Upper lobe of left lung (tissue), 6 donors: ENCODE measurements at places on chromosomes 1 and 21. TPM values are rescaled to one million over a fixed set of nuclear protein-coding genes. Genes with fewer than 3 reads are reported as not detected.

- H3K27me3 ChIP-seq, result no peaks in the 10 kb centered on the region
- no peak overlapping the region for H3K4me3 ChIP-seq
- H3K4me1 ChIP-seq, result peaks cover 16% of the 10 kb centered on the region
- peak overlapping the region; percentile 78 for H3K27ac ChIP-seq
These were observed 23.7 kb downstream of the MKNK1 start for GRCh38 chr1:46580140-46580903.

GRCh38 chr1:248914796-248915381 is 8.9 kb downstream of the PGBD2 start:
- DNase-seq, result no peak
- H3K27ac ChIP-seq, result no peak overlapping the region

CYP4A22 gene
- 0.13 TPM for total RNA-seq

- no peaks in the 10 kb centered on the region for H3K36me3 ChIP-seq
- no peak overlapping the region for H3K27ac ChIP-seq
- no peaks in the 10 kb centered on the region for H3K27me3 ChIP-seq
- no peaks in the 10 kb centered on the region for H3K4me1 ChIP-seq
- H3K4me3 ChIP-seq, result no peak overlapping the region
These were observed 2.3 kb upstream of the TCP10L start for GRCh38 chr21:32587651-32588050.

GRCh38 chr1:53086491-53087070 is 24.6 kb downstream of the PODN start:
- H3K27ac ChIP-seq, result no peak overlapping the region
- H3K4me3 ChIP-seq, result no peak overlapping the region
- DNase-seq, result no peak

SELENOF gene
- 57.4 TPM for total RNA-seq

- no peaks in the 10 kb centered on the region for H3K27me3 ChIP-seq
- peaks cover 38% of the 10 kb centered on the region for H3K36me3 ChIP-seq
- H3K4me3 ChIP-seq, result no peak overlapping the region
- H3K27ac ChIP-seq, result no peak overlapping the region
- H3K4me1 ChIP-seq, result no peaks in the 10 kb centered on the region
These were observed 22.4 kb downstream of the URB2 start for GRCh38 chr1:229648406-229648805.

ZYG11A gene
- not detected for total RNA-seq

DNA sequence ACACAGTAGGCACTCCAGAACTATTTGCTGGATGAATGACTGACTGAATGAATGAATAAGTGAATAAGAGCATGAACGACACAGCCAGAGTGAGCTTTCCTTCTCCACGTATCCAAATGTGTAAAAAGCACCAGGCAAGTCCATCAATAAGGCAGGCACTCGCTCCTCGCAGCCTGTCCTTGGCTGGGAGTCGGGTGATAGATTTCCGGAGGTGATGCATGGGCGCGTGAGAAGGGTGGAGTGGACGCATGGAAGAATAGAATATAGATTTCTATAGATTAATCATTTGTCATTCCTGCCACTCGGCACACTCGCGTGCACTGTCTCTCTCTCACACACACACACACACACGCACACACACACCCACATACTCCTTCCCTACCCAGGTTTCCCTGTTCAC is 164.3 kb upstream of the ZC3H12A start:
- no peaks in the 10 kb centered on the region for H3K36me3 ChIP-seq
- H3K27ac ChIP-seq, result no peak overlapping the region
- no peak for DNase-seq
- no peaks in the 10 kb centered on the region for H3K27me3 ChIP-seq

LAPTM5 gene
- total RNA-seq, result 173 TPM

GRCh38 chr1:18058981-18059605 is 48.5 kb upstream of the IGSF21 start:
- H3K27ac ChIP-seq, result no peak overlapping the region
- H3K36me3 ChIP-seq, result no peaks in the 10 kb centered on the region
- no peak for DNase-seq
- no peaks in the 10 kb centered on the region for H3K4me1 ChIP-seq
- H3K4me3 ChIP-seq, result no peak overlapping the region

GRCh38 chr1:55064071-55064581 is 24.8 kb downstream of the PCSK9 start:
- no peak overlapping the region for H3K4me3 ChIP-seq
- peaks cover 15% of the 10 kb centered on the region for H3K36me3 ChIP-seq
- H3K27me3 ChIP-seq, result no peaks in the 10 kb centered on the region
- H3K4me1 ChIP-seq, result peaks cover 12% of the 10 kb centered on the region
- no peak for DNase-seq

DNA sequence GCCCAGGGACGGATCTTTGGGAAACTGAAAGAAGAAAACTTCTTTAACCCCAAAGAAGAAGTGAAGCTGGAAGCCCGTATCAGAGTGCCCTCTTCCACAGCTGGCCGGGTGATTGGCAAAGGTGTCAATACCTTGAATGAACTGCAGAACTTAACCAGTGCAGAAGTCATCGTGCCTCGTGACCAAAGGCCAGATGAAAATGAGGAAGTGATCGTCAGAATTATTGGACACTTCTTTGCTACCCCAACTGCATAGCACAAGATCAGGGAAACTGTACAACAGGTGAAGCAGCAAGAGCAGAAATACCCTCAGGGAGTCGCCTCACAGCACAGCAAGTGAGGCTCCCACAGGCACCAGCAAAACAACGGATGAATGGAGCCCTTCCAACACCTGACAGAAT is 114.0 kb downstream of the NBPF12 start:
- H3K4me3 ChIP-seq, result no peak overlapping the region
- H3K36me3 ChIP-seq, result no peaks in the 10 kb centered on the region
- no peaks in the 10 kb centered on the region for H3K4me1 ChIP-seq

LRRC53 gene
- total RNA-seq, result not detected

RGSL1 gene
- total RNA-seq, result not detected

NUDT4B gene
- total RNA-seq, result not detected

CHTOP gene
- total RNA-seq, result 89.1 TPM

ILF2 gene
- 76.5 TPM for total RNA-seq

NFIA gene
- 41.3 TPM for total RNA-seq

DNA sequence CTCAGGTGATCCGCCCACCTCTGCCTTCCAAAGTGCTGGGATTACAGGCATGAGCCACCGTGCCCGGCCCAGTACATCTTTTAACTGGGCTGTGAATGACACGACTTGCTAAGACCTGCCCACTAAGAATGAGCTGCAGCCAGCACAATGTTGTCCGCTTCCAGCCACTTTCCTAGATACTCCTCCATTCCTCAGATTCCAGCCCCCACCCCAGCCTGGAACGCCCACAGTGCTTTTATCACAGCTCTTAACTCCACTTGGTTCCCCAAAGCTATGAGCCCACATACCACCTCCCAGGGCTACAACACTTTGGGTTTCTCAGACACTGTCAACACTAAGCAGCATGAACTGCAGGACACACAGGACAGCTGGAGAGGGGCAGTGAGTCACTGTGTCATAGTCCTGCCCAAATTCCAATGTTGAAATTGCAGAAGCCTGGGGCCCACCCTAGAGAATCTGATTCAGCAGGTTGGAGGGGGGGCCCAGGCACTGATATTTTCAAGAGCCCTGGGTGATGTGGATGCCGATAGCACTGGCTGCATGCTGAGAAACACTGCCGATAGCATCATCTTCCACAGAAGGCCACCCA is 58.0 kb downstream of the ACBD3 start:
- H3K4me1 ChIP-seq, result peaks cover 17% of the 10 kb centered on the region
- H3K4me3 ChIP-seq, result no peak overlapping the region
- no peaks in the 10 kb centered on the region for H3K27me3 ChIP-seq
- peak; percentile 51 for DNase-seq

- no peaks in the 10 kb centered on the region for H3K27me3 ChIP-seq
- H3K36me3 ChIP-seq, result no peaks in the 10 kb centered on the region
- no peak overlapping the region for H3K27ac ChIP-seq
- no peak overlapping the region for H3K4me3 ChIP-seq
These were observed 313.5 kb upstream of the PLXNA2 start for GRCh38 chr1:208557723-208558094.

- no peak overlapping the region for H3K27ac ChIP-seq
- DNase-seq, result peak; percentile 33
- H3K36me3 ChIP-seq, result no peaks in the 10 kb centered on the region
- H3K4me1 ChIP-seq, result no peaks in the 10 kb centered on the region
- H3K27me3 ChIP-seq, result no peaks in the 10 kb centered on the region
These were observed 29.8 kb downstream of the SHISAL2A start for GRCh38 chr1:52662645-52663313.

DNA sequence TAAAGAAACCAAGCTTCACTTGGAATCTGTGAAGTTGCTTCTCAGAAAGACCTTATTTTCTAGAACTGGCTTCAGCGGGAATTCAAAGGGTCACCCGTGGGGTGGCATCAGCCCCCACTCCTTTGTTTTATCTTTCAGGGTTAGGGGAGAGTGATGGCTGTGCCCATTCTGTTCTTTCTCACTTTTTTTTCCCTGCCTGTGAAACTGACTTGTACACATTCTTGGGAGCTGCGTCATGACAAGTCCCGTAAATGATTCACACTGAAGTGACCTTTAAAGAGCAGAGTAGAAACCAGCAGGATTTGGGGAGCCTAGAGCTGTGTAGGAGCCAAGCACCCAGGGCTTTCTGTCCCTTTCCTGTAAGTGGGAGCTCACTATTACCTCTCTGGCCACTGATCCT is 43.8 kb downstream of the SLC44A3 start:
- H3K36me3 ChIP-seq, result no peaks in the 10 kb centered on the region
- peak; percentile 72 for DNase-seq
- peaks cover 26% of the 10 kb centered on the region for H3K4me1 ChIP-seq
- no peaks in the 10 kb centered on the region for H3K27me3 ChIP-seq

DNA sequence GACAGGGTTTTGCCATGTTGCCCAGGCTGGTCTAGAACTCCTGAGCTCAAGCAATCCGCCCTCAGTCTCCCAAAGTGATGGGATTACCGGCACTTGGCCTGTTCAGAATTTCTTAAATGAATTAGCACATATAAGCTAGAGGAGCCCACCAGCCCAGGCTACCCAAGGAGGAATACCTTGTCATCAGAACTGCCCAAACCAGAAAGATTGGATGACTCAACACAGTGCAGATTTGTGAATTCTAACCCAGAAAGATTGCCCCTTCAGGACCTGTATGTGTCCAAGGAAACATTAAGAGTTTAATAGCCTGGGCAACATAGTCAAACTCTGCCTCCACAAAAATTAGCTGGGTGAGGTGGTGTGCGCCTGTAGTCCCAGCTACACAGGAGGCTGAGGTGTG is 14.0 kb upstream of the LIN9 start:
- H3K4me3 ChIP-seq, result no peak overlapping the region
- H3K4me1 ChIP-seq, result no peaks in the 10 kb centered on the region
- no peak for DNase-seq
- H3K27me3 ChIP-seq, result no peaks in the 10 kb centered on the region
- no peak overlapping the region for H3K27ac ChIP-seq

RIPPLY3 gene
- total RNA-seq, result not detected

MARK1 gene
- total RNA-seq, result 1.2 TPM

S100A8 gene
- 143 TPM for total RNA-seq

DNA sequence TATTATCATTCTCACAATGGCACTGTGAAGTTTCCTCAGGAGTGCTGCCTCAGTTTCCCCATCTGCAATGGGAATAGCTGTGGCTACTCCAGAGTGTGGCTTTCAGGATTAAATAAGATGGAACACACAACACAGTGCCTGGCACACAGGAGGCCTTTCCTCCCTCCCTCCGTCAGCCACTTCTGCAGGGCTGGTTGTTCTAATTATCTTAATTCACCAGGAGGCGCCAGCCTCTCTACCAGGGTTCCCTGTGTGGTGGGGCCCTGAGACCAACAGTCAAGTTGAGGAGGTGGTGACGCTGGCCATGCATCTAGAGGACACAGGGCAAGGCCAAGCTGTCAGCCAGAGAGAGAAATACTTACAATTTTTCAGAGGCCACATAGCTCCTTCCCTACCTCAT is 6.3 kb upstream of the FOXO6 start:
- DNase-seq, result no peak
- no peaks in the 10 kb centered on the region for H3K36me3 ChIP-seq
- H3K27me3 ChIP-seq, result no peaks in the 10 kb centered on the region
- H3K27ac ChIP-seq, result no peak overlapping the region

DNA sequence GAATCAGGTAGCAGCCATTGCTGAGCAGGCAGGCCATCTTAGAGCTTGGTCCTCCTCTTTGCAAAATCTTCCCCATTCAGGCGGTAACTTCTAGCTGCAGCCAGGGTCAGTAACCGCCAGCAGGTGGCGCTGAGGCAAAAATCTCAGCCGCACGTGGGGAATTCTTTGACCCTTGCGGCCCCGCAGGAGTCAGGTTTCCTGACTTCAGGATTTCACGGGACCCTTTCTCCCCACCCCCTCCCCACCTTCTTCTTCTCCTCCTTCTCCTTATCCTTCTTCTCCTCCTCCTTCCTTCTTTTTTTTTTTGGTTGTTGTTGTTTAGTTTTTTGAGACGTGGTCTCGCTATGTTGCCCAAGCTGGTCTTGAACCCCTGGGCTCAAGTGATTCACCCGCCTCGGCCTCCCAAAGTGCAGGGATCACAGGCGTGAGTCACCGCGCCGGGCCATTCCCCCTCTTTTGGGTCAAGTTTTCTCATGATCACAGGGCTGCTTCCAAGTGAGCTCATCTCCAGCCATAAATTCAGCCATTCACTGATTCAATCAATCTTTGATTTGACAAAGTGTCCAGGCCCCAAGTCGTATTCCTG is 33.4 kb upstream of the TENT5B start:
- no peaks in the 10 kb centered on the region for H3K36me3 ChIP-seq
- peaks cover 13% of the 10 kb centered on the region for H3K4me1 ChIP-seq
- no peak overlapping the region for H3K4me3 ChIP-seq
- H3K27me3 ChIP-seq, result no peaks in the 10 kb centered on the region

DNA sequence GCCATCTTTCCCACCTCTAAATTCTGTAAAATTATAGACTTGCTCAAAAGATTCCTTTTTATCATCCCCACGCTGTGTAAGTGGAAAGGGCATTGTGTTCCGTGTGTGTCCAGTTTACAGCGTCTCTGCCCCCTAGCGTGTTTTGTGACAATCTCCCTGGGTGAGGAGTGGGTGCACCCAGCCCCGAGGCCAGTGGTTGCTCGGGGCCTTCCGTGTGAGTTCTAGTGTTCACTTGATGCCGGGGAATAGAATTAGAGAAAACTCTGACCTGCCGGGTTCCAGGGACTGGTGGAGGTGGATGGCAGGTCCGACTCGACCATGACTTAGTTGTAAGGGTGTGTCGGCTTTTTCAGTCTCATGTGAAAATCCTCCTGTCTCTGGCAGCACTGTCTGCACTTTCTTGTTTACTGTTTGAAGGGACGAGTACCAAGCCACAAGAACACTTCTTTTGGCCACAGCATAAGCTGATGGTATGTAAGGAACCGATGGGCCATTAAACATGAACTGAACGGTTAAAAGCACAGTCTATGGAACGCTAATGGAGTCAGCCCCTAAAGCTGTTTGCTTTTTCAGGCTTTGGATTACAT is 61.9 kb downstream of the POFUT2 start:
- H3K27me3 ChIP-seq, result no peaks in the 10 kb centered on the region
- no peak overlapping the region for H3K4me3 ChIP-seq
- H3K36me3 ChIP-seq, result peaks cover 30% of the 10 kb centered on the region
- no peak for DNase-seq
- no peaks in the 10 kb centered on the region for H3K4me1 ChIP-seq
- H3K27ac ChIP-seq, result no peak overlapping the region

C1QC gene
- total RNA-seq, result 358 TPM

CLDN8 gene
- total RNA-seq, result 1.5 TPM
